ENCODE measurements at places on chromosomes 13 and 19. TPM values are rescaled to one million over a fixed set of nuclear protein-coding genes. Genes with fewer than 3 reads are reported as not detected.

The ANKLE1 gene
- 0.74 TPM for total RNA-seq

The KLK14 gene
- total RNA-seq = not detected

The PTGER1 gene
- total RNA-seq = not detected

The ZNF253 gene
- total RNA-seq = 29.5 TPM

The SEMA6B gene
- total RNA-seq = 32.0 TPM

The TMEM190 gene
- 0.49 TPM for total RNA-seq

The ELSPBP1 gene
- total RNA-seq = not detected

The CLDND2 gene
- total RNA-seq = not detected

The FUT6 gene
- not detected for total RNA-seq

The BCKDHA gene
- total RNA-seq = 27.5 TPM

The ACP7 gene
- not detected for total RNA-seq

The NKG7 gene
- total RNA-seq = not detected

The CD177 gene
- 0.74 TPM for total RNA-seq

The CEACAM16 gene
- total RNA-seq = not detected

The MEIOSIN gene
- not detected for total RNA-seq
